Esophagus squamous epithelium (tissue), 5 donors: ENCODE measurements at places on chromosomes 16 and 17.

GRCh38 chr16:72827866-72828265, 220.1 kb downstream of the ZFHX3 start:
- DNase-seq: no peak

DNA sequence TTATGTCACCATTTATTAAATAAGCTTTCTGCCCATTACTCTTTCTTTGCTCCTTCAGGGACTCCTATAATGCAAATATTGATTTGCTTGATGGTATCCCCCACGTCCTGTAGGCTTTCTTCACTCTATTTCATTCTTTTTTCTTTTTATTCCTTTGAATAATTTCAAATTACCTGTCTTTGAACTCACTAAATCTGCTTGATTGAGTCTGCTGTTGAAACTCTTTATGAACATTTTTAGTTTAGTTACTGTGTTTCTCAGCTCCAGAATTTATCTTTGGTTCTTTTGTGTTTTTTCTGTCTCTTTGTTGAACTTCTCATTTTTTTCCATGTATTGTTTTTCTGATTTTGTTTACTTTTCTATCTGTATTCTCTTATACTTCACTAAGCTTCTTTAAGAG, 254.4 kb upstream of the CCL2 start:
- DNase-seq: no peak

- DNase-seq: no peak
Observed at GRCh38 chr17:1082579-1082978, 85.7 kb downstream of the TIMM22 start.

DNA sequence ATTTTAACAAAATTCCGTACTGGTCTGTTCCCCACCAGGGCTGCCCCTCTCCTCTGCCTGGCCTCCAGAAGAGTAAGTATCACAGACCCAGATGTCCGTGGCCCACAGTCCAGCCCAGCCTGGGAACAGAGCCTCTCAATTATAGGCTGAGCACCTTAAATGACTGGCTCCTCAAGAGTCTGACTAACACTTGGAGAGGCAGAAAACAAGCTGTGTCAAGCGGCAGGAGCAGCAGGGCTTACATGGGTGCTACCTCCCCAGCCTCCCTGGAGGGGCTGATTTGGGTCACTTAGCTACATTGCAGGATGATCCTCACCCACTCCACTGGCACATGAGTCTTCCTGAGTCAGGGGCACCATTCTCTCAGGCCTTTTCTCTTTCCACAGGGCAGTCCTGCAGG, 209.7 kb downstream of the COPRS start:
- no peak for DNase-seq

DNA sequence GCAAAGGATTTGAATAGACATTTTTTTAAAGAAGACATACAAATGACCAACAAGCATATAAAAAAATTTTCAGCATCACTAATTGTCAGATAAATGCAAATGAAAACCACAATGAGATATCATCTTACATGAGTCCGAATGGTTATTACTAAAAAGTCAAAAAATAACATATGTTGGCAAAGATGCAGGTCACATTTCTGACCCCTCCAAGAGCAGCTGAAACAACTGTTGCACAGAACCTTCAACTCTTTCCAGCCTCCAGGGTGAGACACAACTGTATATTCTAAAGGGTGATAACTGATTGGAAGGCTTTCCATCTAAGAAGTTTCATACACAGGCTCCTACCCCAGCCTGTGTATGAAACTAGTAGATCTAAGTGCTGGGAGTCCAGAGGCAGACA, 51.9 kb downstream of the SLFN5 start:
- DNase-seq: no peak

DNA sequence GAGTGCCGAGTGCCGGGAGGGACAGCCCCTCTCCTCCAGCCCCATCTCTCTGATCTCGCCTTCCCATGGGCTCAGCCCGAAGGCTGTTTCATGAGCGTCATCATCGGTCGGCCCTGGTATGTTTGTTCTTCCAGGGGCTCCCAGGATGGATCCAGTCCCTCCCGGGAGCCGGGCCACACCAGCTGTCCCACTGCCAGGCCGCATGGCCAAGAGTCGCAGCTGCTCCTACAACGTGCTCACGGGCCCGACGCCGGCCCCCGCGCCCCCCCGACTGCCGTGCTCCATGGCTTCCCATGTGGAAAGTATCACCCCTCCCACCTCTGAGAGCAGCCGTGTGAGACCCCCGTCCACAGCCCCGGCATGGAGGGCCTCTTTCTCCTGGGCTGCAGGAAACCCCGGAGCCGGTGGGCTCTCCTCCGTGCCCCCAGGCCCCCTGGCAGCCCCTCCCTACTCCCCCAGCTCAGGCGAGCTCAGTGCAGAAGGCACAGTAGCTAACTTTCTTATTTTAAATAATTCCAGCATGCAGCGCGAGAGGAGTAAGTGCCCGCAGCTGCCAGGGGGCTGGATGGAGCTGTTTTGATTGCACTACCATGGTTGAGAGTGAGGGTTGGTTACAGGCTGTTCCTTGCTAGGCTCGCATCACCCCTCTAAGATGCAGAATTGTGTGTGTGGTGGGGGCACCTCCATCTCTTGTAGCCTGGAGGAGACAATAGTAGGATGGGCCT, 26.6 kb upstream of the GSE1 start:
- no peak for DNase-seq

GRCh38 chr16:78289844-78290277, 190.4 kb downstream of the WWOX start:
- DNase-seq: no peak

- no peak for DNase-seq
Observed at GRCh38 chr17:39305978-39306377, 80.2 kb upstream of the STAC2 start.

- no peak for DNase-seq
Observed at GRCh38 chr17:75920045-75920560, 15.4 kb upstream of the MRPL38 start.

DNA sequence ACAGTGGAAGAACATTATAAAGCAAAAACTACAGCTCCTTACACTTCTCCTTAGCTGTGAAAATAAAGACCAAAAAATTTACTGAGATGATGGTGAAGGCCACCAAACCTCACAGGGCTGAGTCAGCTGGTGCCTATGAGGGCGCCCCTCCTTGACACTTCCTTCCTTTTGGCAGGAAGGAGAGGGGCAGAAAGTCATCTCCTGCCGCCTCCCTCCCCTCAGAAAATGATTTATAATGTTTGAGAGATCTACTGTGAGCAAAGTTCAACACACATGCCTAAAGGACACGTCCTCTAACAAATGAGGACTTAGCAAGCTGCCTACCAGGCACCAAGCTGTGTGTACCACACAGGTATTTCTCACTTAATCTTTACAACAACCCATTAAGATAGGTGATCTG, 245.7 kb downstream of the PRKCA start:
- DNase-seq: no peak

DNA sequence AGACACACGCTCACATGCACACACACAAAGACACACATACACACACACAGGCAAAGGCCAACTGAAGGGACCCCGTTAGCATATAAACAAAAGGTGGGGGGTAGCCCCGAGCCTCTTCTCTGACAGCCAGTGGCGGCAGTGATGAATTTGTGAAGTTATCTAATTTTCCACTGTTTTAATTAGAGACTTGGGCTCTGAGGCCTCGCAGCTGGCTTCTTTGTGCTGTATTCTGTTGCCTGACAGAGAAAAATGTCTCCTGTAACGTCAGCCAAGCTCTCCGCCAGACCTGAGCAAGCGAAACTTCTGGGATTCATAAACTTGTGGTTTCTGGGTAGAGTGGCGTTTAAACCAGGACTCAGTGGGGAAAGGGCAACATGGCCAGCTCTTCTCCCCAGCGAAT, 113.9 kb upstream of the FOXF1 start:
- DNase-seq: no peak

DNA sequence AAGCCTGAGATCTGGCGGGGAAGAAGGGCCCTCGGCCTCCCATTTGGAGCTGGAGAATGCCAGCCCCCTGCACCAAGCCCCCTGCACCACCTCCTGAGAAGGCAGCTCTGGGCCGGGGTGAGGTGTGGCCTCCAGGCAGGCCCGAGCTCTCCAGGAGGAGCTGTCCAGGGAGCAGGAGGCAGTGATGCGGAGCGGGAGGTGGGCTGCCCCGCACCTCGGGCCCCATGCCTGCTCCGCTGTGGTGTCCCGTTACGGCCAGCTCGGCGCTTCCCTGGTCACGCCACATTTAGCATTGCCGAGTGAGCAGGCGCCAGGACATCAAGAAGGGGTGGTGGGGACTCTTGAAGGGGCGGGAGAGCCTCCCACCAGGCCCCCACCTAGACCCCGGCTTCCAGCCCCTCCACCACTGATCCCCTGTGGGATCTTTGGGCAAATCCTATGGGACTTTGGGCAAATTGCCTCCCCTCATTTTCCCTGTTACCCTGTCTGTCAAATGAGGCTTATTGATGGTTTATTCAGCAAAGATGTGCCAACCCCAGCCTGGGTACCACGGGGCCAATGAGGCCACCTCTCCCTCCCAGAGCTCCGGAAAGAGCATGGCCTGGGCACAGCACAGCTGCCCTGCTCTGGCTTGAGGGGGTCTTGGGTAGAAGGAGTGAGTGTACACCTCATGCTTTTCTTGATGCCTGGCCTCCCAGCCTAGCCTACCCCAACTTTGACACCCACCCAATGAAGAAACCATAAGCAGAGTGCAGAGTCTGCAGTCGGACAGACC, 15.3 kb downstream of the FOXN1 start:
- no peak for DNase-seq

DNA sequence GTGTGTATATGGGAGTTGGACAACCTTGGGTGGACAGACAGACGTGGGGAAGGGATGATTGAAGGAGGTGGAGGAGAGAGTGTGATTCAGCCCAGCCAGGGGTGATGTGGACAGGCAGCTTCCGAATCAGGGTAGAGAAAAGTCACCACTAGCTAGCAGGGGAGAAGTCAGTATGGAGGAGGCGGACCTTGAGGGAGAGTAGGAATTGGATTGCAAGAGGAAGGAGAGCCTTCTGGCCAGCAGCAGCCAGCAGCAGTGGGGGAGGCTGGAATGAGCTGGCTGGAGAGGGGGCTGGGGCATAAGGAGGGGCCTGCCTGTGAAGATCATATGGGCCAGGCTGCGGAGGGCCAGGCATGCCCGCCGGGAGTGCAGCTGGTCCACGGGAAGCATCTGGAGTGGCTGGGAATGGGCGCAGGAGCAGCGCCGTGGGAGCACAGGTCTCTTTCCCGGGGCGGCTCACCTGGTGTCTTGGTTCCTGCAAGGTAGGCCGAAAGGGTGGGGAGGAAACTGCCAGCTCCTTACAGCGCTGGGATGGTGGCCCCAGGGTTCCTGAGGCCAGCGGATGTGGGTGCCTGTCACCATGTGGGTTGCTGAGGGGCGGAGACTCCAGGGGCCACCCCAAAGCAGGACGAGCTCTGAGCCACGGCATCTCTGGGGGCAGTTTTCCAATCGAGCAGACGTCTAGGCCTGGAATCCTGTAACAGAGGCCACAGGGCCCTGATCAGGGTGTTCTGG, 235.3 kb downstream of the SEC14L1 start:
- no peak for DNase-seq

- no peak for DNase-seq
Observed at GRCh38 chr16:63998-64913, 8.2 kb downstream of the RHBDF1 start.

- no peak for DNase-seq
Observed at GRCh38 chr17:76024353-76024752, 2.8 kb downstream of the EVPL start.

- DNase-seq: no peak
Observed at GRCh38 chr17:1058423-1059130, 61.6 kb downstream of the TIMM22 start.

GRCh38 chr17:27669136-27669535, 38.1 kb downstream of the LGALS9 start:
- DNase-seq: no peak

- no peak for DNase-seq
Observed at GRCh38 chr17:9199571-9200551, 178.6 kb downstream of the NTN1 start.

- no peak for DNase-seq
Observed at GRCh38 chr17:75232786-75233185, 27.3 kb downstream of the NUP85 start.

DNA sequence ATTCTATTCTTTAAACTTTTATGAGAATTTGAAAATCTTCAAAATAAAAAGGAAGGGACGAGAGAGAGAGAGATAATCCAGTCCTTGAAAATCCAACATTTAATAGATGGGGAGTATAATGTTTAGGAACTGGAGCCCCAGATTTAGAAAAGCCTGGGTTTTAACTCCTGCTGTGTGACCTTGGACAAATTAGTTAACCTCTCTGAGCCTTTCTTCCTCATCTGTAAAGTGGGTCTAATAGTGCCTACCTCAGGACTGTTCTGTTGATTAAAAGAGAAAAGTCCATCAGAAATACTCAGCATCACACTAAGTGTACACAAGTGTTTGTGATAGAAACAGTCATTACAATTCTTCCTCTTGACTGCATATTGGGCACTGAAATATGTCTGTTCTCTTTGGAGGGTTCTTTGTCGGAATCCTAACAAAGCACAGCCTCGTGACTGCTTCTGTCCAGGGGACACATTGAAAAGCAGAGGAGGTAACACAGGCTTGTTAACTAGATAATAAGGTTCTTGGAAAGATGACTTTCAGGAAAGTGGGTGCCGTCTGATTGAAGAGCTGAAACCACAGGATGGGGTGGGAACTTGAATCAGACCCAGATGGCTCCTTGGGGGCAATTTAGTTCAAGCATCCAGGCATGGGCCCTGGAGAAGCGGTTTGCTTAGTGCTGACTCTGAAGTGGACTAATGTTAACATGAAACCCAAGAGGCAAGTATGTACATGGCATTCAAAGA, 128.2 kb downstream of the CLEC16A start:
- DNase-seq: no peak

DNA sequence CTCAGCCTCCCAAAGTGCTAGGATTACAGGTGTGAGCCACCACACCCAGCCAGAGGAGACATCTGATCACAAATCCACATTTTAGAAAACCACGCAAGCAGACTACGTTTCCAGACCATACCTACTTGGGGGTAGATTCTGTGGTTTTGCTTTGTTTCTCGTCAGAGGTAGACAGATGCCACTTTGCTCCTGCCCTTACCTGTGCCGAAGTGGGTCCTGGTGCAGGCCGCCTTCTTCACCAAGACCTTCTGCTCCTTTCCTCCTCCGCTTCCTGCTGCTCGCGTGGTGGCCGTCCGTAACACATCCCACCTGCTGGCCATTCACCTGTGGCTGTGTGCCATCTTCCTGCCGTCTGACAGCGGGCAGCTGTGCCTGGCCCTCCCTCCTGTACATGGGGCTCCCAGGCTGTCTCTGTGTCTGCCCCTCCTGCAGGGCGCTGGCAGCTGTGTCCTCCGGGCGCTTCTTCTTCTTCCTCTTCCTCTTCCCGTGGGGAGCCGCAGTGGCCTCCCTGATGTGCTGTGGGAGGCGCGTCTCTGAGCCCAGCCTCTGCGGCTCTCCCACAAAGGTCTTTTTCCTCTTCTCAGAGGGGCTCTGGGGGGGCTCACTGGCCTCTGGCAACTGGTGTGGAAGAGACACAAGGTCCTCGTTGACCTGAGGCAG, 21.2 kb upstream of the CYTH1 start:
- no peak for DNase-seq

- DNase-seq: no peak
Observed at GRCh38 chr16:48523415-48524204, 86.4 kb downstream of the N4BP1 start.
